Activated T-cell treated with anti-CD3 and anti-CD28 coated beads, Interleukin-2, amount 50 U/mL, for 48 hours (primary cell): ENCODE measurements at places on chromosomes 12 and 14.

GRCh38 chr14:77024171-77024691 lies 4.3 kb downstream of the IRF2BPL start:
- DNase-seq: peak; percentile 80

DNA sequence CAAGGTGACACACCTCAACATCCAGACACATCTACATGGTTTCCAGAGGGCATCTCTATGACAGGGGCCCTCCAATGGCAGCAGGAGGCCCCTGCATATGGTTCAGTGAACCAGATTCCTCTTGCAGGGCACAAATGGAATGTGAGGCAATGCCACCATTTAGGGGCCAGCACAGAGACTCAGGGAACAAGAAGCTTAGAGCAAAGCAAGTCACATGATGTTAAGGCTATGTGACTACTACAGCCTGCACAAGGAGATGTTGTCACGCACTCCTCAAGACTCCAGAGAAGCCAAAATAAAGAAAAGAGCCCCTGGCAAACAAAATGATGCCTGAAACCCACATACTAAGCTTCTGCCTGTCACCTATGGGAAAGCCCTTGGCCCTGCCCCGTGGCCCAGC lies 95.2 kb downstream of the RBM19 start:
- DNase-seq: no peak

- no peak for DNase-seq
Observed at GRCh38 chr12:106901276-106901675, 54.4 kb upstream of the TMEM263 start.

DNA sequence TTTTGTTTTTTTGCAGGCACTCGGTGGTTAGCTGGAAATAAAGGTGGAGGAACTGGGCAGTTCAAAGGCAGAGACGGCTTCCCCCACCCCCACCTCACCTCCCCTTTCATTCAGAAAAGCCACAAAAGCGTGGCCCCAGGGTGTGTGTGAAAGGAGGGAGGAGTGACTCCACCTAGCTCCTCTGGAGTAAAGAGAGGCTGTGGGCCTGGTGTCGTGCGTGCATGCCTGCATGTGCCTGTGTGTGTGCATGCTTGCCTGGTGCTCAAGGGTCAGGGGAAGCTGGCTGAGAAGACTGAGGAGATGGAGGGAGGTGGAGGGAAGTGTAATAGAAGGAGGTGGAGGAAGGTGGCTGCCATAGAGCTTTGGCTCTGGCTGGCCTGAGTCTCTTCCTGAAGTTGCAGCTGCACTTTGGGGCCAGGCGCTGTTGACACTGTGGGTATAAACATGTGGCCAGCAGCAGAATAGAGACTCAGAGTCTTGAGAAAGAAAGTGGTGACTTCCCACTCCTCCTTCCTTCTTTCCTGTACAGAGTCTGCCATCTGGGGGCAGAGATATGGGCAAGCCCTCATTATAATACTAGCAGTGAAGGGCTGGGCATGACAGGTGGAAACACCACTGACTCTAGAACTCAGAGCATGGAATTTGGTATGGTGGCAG lies 36.9 kb upstream of the SINHCAF start:
- DNase-seq: peak; percentile 35

DNA sequence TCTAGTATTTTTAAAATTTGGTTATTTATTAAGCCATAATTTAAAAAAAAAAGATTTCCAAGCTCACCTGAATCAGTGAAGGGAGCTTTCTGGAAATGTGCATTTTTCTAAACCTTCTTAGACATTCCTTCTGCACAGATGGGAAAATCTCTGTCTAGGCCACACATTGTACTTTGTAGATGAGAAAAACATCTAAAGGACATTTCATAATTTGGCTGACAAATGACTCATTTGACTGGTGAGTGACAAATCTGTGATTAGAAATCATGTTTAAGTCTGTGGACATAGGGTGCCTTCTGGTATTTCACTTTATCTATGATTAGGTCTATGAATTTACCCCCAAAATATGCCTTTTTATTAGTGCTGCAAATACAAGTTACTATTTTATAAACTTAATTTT lies 1044.9 kb upstream of the FLRT2 start:
- DNase-seq: no peak

DNA sequence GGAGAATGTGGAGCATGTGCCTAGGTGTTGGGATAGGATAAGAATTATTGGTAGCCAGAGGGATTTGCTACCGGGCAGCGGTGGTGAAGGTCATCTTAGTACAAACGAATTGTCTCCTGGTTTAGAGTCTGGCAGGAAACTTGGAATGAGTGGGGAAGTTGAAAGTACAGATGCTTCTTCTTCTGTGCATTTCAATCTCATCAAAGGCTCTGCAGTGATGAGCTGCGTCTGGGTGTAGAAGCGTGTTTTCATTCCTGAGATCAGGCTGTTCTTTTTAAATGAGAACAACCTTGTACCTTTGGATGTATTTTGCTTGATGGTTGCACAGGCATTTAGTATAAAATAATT lies 2.1 kb downstream of the WNK1 start:
- no peak for DNase-seq

GRCh38 chr14:65864549-65864948 lies 452.0 kb downstream of the FUT8 start:
- DNase-seq: no peak

DNA sequence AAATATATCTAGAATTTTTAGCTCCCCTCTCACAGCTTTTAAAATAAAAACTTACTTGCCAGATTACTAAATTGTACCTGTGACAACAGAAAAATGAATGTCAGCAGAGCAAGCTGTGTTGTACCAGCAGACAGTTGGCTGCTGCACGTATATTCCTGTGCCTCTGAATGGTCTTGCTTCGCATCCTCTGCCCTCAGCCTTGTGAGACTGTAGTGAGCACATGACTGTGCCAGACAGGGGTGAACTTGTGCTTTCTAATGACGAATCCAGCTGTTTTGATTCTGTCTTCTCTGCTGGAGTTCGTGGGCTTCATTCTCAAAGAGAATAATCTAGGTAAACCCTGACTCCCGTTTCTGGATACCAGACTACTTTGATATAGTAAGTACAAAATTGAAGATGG lies 58.3 kb upstream of the FRMD6 start:
- DNase-seq: no peak

DNA sequence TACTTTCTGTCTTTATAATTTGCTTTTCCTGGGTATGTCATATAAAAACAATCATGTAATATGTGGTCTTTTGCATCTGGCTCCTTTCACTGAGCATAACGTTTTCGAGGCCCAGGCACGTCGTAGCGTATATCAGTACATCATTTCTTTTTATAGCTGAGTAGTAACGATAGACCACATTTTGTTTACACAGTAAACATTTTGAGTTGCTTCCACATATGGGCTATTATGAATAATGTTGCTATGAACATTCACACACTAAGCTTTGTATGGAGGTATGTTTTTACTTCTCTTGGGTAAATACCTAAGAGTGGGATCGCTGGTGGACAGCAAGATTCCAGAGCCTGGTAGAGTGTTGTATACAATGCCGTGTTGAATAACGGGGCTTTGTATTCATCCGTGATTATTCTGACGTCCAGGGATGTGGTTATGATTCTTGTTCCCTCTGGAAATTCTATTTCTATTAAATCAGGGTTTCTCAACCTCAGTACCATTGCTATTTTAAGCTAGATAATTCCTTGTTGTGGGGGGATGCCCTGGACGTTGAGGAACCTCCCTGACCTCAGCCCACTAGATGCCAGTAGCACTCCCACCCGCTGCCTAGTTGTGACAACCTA lies 38.9 kb upstream of the CIT start:
- no peak for DNase-seq

- no peak for DNase-seq
Observed at GRCh38 chr12:8675591-8676036, 13.0 kb upstream of the MFAP5 start.

DNA sequence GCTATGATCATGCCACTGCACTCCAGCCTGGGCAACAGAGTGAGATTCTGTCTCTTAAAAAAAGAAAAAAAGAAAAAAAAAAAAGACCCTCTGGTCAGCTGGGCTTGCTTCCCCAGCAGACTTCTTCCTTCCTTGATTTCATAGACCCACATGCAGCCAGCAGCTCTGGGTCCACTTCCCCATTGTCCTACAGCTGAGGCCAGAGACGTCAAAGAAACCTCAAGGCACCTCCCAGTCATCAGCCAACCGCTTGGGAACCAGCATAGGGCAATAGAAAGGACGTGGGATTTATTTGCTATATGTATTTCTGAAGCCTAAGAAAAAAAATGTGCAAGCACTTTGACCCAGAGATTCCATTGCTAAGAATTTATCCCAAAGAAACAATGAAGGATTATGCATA lies 35.4 kb upstream of the SPPL3 start:
- no peak for DNase-seq

DNA sequence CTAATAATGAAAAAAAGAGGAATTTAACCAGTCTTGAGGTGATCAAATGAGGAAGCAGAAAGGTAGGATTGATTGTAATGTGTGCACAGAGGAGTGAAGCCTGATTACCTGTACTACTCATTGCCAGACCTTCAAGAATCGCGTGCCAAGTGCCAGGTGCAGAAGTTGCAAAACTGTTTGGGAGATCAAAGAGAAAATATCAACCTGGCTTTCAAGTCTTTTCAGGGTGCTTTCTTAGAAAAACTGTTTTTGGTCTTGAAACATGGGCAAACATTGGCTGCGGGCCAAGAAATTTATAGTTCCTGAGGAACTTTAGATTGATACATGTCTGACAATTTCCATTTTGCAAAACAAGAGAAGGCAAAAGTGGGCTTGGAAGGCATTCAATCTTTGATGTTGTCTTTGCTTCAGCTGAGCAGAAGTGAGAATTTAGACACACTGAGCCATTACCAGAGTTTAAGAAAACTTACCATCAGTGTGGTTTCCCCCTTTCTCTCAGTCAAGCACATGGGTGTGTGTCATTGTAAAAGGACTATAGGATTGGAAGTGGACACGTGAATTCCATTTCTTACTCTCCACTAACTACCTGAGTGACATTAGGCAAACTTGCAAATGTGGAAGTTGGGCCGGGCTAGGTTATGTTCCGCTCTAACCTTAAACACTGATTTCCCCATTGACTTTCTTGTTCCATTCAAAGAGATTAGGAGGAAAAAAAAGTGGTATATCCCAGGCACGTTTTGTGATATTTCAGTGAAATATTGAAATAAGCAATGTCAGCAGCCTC lies 486.2 kb downstream of the DIO2 start:
- no peak for DNase-seq
